ENCODE measurements at places on chromosomes 3 and 15.

- no peak for DNase-seq
Measured at GRCh38 chr3:121957674-121958415, 63.6 kb downstream of the SLC15A2 start.

GRCh38 chr3:157042226-157042625 lies 117.7 kb downstream of the CCNL1 start:
- DNase-seq = no peak

GRCh38 chr15:88606070-88606794 lies 14.9 kb upstream of the AEN start:
- DNase-seq = no peak

GRCh38 chr3:173395073-173395411 lies 2.5 kb upstream of the NLGN1 start:
- DNase-seq = no peak

- DNase-seq = no peak
Measured at GRCh38 chr3:83849106-83849730, 1109.6 kb upstream of the CADM2 start.

- DNase-seq = no peak
Measured at GRCh38 chr15:51924156-51925068, 47.2 kb downstream of the LEO1 start.

DNA sequence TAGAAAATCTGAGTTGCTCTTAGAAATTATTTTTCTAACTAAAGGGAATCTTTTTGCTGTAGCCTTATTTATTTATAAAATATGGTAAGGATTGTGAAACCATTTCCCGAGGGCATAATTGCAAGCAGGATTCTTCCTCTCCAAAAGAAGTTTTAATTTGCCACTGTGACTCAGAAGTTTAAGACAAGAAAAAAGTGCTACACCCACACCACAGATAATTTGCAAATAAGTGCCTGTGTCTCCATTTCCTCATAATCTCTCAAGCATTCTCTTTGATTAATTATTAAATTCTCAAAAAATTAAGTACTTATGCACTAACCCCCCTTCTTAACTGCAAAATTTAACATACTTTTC lies 43.6 kb downstream of the RASA2 start:
- DNase-seq = no peak

DNA sequence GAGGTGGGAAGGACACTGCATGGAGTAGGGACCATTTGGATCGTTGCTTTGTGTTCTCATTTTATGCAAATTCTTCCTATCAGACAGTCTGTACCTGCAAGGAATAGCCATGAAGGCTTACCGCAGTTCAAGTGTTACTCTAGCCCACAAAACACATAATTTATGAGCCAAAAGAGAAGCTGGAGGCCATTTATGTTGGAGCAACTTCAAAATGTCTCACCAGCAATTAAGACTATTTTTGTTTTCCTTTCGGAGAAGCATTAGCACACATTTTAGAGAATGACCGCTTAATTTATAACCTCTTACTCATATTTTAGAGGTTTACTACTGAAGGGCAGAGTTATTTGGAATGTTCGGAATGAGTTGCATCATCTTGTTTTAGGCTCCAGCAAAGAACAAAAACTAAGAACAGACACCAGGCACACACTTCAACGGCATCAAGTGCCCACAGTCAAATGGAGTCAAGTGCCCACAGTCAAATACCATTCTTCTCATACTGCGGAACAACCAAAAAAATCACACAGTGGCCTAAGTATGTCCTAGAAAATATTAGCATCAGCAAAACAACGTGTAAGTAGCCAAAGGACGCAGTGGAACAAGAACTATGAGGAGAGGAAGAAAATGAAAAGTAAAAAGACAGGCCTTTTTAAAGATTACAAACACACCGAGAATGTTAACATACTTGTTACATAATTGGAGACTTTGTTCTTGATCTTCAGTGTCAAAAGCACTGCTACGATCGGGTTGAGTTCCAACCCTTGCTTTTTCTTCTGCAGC lies 17.5 kb upstream of the GOLGA8J start:
- DNase-seq = no peak

GRCh38 chr15:22839046-22839695 lies 705 bp downstream of the NIPA2 start:
- no peak for DNase-seq

All from C1 segment of cervical spinal cord (tissue), 14 donors.